MV-4-11 (cell line): ENCODE measurements at places on chromosomes 12 and 14.

GRCh38 chr12:15789220-15790171, at the start of gene EPS8:
Gene EPS8, minus strand, starts transcription at chr12:15789388. Its CDS starts 106,437 bp downstream, at chr12:15682951.
- peak; percentile 79 for DNase-seq

- DNase-seq, result peak; percentile 63
Measured at GRCh38 chr14:22811722-22812121, 3.5 kb downstream of the SLC7A7 start.

DNA sequence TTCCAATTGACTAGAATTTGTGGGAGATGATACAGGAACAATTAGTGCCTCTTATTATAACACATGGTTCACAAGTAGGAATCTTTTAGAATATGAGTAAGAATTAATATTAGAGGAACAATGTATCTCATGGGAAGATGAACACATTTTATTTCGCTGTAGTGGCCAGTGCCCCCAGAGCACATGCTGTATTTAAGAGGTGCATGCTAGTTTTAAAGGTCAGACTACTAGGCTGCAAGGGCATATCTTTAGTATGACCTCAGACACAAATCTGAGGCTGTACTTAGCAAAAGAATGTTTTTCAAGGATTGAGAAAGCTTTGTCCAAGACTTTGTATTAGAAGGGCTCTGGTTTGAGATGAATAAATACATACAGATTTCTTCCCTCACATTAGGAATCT, 586.9 kb downstream of the CCER1 start:
- no peak for DNase-seq

- DNase-seq, result no peak
Measured at GRCh38 chr14:104110491-104111209, 25.1 kb downstream of the ASPG start.

GRCh38 chr12:3220382-3221321, 143.5 kb downstream of the TSPAN9 start:
- DNase-seq, result no peak

GRCh38 chr14:101134851-101135433, 231.4 kb upstream of the RTL1 start:
- no peak for DNase-seq
